ENCODE measurements at places on chromosomes 1 and 21. TPM values are rescaled to one million over a fixed set of nuclear protein-coding genes. Genes with fewer than 3 reads are reported as not detected.

DNA sequence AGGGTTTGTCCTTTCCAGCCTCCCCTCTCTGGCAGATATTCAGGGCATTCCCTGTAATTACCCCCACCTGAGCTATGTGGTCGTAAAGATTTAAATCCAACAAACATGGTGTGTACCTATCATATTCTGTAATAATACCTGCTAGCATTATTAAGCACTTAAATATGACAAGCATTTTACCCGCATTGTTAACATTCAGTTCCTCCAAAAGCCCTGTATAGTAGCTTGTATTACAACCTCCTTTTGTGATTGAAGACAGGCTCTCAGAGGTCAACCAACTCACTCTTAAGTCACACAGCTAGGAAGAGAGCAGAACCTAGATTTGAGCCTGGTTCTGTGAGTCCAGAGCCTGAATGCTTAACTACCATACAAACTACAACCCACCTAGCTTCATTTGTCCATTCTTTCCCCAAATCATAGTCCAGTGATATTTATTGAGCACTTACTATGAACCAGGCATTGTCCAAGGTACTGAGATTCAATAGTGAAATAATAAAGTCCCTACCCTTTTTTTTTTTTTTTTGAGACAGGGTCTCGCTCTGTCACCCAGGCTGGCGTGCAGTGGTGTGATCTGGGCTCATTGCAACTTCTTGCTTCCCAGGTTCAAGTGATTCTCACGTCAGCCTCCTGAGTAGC is 13.8 kb upstream of the KDM4A start:
- no peak for DNase-seq

DNA sequence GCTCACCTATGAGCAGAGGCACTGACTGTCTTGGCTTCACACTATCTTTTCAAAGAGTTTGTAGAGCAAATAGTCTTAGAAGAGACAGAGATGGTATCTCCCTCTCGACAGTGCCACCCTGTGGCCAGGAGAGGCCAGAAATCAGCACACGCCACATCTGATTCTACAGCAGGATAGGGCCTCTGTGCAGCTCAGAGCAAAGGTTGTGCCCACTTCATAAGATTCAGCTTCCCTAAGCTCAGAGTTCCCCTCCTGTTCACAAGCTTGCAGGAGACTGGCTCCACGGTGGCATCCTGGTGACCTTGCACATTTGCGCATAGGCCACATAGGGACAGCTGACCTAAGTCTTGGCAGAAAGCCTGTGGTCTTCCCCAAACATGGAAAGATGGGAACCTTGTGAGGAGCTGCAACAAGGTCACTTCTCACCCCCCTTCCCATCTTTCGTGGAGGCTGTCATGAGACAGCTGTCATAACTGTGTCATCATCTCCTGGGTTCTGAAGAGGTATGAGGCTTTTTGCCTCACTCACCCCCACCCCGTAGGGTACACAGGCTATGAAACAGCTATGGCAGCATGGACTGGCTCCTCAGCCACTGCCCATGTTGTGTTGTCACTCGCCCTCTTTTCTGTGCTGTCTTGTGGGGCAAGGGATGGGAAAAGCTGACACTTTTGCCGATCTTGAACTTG is 3.0 kb downstream of the ITLN2 start:
- peak; percentile 62 for DNase-seq

DNA sequence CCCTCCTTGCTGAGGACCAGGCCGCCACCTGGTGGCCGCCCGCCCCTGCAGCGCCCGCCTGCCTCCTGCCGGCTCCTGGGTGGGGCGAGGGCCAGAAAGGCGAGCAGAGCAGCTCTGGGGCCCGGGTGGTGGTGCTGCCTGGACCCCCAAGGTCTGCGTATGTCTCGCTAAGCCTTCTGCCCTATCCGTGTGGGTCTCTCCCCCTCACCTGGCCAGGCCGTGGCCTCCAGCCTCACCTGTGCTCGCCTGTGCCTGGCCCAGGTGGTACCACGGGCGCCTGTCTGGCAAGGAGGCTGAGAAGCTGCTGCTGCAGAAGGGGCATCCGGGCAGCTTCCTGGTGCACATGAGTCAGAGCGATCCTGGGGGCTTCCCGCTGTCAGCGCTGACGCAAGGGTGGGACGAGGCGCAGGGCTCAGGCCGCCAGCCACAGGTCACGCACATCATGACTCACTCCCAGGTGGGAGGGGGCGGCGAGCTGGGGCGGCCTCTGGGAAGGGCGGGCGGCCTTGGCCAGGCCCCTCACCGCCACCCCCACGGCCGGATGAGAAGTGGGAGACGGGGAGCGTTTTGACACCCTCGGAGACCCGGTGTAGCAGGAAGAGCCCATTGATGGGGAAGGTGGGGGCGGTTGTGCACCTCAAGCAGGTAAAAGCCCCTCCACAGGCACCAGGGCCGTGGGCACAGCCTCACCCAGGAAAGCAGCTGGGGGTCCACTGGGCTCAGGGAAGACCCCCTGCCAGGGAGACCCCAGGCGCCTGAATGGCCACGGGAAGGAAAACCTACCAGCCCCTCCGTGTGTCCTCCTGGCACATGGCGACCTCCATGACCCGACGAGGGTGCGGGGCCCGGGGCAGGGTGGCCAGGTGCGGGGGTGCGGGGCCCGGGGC is 9.9 kb downstream of the RNF223 start:
- peak; percentile 73 for DNase-seq

GRCh38 chr21:40315626-40316025 is 448.4 kb downstream of the PCP4 start:
- DNase-seq, result no peak

DNA sequence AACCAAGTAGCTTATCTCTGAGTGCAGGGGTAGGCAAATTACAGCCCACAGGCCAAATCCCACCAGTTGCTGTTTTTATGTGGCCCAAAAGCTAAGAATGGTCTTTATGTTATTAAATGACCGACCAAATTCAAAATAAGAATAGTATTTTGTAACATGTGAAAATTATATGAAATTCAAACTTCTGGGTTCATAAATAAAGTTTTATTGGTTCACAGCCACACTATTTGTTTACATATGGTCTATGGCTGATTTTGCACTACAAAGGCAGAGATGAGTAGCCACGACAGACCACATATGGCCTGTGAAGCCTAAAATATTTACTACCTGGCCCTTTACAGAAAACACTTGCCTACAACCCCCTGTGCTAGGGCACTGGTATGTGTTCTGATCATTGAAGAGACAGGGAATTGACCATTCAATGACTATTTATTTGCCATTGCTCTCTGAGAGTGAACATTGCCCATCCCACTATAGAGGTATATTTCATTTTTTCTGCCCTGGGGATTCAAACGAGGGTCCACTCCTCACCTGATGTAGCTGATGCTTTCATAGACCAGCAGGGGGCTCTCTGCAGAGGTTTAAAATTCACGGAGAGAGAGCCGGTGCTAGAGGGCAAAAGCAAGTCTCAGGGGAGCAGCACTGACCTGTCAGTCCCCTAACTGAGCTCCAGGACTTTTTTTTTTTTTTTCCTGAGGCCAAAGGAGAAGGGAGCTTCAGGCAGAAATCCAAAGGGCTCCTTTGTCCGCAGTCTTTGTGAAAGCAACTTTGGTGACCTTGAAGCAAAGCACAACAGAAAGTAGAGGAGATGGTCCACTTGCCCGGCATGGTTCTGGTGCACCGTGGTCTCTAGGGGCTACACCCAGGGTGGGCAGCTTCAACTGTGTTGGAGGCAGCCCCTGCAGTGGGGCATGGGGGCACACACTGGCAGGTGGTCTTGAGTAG is 7.3 kb upstream of the GNL2 start:
- peak; percentile 19 for DNase-seq

GRCh38 chr1:153343040-153343681 is 5.5 kb downstream of the PGLYRP4 start:
- DNase-seq, result no peak

- no peak for DNase-seq
These were observed 101.5 kb upstream of the RUNX3 start for GRCh38 chr1:25031601-25031965.

DNA sequence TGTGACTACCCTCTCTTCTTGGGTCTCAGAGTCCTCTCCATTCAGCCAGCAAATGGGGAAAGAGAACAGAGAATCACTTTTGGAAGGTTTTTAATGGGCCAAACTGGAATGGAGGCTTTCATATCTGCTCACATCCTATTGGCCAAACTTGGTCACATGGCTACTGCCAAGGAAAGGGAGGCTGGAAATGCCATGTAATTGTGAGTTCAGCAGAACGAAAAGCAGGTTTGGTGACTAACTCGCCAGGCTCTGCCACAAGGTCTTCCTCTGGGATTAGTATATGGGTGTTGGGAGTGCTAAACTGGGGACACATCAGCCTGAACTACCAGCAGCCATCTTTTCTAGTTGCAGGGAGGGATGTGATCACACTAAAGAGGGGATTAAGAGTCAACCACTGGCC is 19.2 kb downstream of the RD3 start:
- DNase-seq, result no peak

DNA sequence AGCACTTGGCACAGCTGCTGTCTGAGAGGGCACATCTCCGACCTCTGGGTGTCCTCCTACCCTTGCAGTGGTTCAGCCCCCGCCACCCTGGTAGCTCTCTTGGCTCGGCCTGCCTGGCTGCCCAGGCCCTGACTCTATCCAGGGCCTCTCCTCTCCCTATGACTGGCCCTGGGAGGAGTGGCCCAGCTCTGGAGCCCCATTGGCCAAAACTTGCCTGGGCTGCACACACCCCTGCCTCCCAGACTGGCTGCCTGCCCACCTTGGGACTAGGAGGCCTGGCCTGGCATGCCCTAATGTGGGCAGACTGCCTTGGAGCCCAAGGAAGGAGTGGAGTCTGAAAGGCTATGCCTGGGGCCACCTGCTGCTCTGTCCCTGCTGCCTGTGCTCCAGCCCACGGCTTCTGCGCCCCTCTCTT is 33.6 kb downstream of the ACOT11 start:
- DNase-seq, result peak; percentile 35

GRCh38 chr1:163202833-163203451 is at the start of gene RGS5:
Gene RGS5, minus strand, starts transcription at chr1:163202916. Its CDS starts 81 bp downstream, at chr1:163202835.
- peak; percentile 20 for DNase-seq

GRCh38 chr21:20266441-20266710 is 731.8 kb upstream of the NCAM2 start:
- DNase-seq, result no peak

DNA sequence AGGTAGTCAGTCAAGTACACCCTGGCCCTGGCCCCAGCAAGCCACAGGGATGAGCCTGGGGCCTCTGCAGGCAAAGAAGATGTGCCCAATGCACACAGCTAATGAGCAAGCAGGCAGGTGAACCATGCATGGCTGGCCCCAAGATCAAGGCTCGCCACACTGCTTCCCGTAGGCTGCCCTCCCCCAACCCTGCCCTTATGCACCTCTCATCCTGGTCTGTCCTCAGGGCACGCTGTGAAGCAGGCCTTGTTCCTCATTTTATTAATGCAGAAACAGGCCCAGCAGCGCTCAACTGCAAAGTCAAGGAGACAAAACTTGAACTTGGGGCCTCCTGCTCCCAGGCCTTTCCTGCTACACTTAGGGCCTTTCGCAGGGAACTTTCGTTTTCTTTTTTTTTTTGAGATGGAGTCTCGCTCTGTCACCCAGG is 35.6 kb upstream of the ID3 start:
- no peak for DNase-seq

GRCh38 chr1:52253421-52253820 is 111.5 kb downstream of the ZFYVE9 start:
- DNase-seq, result no peak

DNA sequence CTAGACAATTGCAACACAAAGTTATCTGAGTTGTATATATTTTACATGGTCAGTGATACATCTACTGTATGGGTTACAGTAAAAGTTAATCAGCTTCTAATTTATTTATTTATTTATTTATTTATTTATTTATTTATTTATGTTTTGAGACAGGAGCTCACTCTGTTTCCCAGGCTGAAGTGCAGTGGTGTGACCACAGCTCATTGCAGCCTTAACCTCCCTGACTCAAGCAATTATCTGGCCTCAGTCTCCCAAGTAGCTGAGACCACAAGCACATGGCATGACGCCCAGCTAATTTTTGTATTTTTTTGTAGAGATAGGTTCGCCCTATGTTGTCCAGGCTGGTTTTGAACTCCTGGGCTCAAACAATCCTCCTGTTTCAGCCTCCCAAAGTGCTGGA is 241.6 kb downstream of the PTPRC start:
- DNase-seq, result peak; percentile 32

DNA sequence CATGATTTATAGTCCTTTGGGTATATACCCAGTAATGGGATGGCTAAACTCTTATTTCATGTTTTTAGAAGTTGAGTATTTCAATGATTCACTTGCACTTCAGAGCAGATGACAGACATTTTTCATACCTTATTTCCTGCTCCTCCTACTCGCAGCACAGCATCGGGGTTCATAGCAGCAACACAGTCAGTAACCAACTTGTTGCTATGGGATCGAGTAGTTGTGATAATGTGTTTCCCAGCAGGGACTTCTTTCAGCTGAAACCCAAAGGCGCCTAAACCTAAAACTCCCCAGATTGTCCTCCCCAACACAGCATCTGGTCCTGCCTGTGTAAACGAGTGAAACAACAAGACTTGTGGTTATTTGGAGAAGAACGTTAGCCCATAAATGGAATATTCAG is 16.3 kb upstream of the EPRS1 start:
- DNase-seq, result no peak

GRCh38 chr1:4655674-4656532 is 1.5 kb downstream of the AJAP1 start:
- peak; percentile 32 for DNase-seq

GRCh38 chr1:232557096-232557495 is 72.8 kb downstream of the SIPA1L2 start:
- DNase-seq, result no peak

- DNase-seq, result no peak
These were observed 22.9 kb upstream of the SLC44A3 start for GRCh38 chr1:94797291-94797690.

- peak; percentile 10 for DNase-seq
These were observed 1.4 kb downstream of the DESI2 start for GRCh38 chr1:244654108-244655038.

- DNase-seq, result peak; percentile 87
These were observed 41.7 kb upstream of the PTCH2 start for GRCh38 chr1:44884746-44885145.

GRCh38 chr21:44875316-44875700 is 1.8 kb upstream of the PTTG1IP start:
- peak; percentile 72 for DNase-seq

GRCh38 chr1:10724948-10725847 is 71.2 kb downstream of the CASZ1 start:
- DNase-seq, result no peak

- no peak for DNase-seq
These were observed 394.8 kb downstream of the PRDM2 start for GRCh38 chr1:14094611-14095400.

Gene CFHR2
- not detected for total RNA-seq

Gene TRIM45
- total RNA-seq, result 1.5 TPM

Gene RWDD3
- total RNA-seq, result 11.9 TPM

Gene SLC26A9
- total RNA-seq, result not detected

Gene MANEAL
- total RNA-seq, result 1.6 TPM

Gene TNFRSF9
- under 0.01 TPM for total RNA-seq

Gene DDX20
- total RNA-seq, result 11.3 TPM

Gene IGSF21
- not detected for total RNA-seq

Gene MPZ
- total RNA-seq, result 0.60 TPM

Gene OR1C1
- total RNA-seq, result not detected

Gene TPRG1L
- total RNA-seq, result 26.2 TPM

Gene HSPG2
- total RNA-seq, result 250 TPM

Gene SELENBP1
- 3.1 TPM for total RNA-seq

Data from lung microvascular endothelial cell (primary cell).